ENCODE measurements at places on chromosomes 1 and 21. TPM values are rescaled to one million over a fixed set of nuclear protein-coding genes. Genes with fewer than 3 reads are reported as not detected.

DNA sequence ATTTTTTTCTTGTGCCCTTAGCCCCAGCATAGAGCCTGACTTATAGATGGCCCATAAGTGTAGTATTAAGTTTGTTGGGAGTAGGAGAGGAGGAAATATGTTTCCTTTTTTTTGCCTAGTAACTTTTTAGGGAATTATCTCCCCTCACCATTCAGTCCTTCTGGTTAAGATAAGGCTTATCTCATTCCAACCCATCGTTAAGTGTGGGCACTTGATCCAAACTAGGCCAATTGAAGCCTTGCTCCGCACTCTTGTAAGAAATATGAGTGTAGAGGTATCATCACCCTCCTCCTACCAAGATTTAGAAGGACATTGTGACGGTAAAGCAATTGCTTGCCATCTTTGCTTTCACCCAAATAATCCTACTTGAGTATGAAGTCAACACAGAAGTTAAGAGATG is 8.8 kb upstream of the FGGY start:
- H3K27me3 ChIP-seq = no peaks in the 10 kb centered on the region
- H3K4me1 ChIP-seq = no peaks in the 10 kb centered on the region
- DNase-seq = no peak
- no peak overlapping the region for H3K4me3 ChIP-seq

GRCh38 chr1:170583186-170583585 is 51.2 kb downstream of the GORAB start:
- no peak overlapping the region for H3K4me3 ChIP-seq
- DNase-seq = no peak
- no peaks in the 10 kb centered on the region for H3K36me3 ChIP-seq
- no peaks in the 10 kb centered on the region for H3K27me3 ChIP-seq

DNA sequence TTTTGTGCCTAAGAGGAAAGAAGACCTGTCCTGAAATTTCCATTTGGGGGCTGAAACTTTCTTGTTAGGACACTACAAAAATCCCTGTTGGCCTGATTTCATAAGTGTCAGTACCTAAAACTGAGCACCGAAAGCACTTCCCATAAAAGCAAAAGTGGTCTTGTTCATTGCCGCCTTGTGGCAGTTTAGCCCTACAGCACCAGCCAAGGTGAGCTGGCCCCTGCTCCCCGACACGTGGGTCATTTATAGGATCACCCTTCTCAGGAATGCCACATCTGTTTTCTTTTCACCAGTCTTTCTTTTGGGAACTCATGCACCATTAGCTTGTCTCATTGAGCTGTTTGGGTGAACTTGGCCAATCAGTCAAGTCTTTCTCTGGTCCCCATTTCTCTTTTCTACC is 155.8 kb upstream of the KAZN start:
- H3K27ac ChIP-seq = no peak overlapping the region
- H3K27me3 ChIP-seq = no peaks in the 10 kb centered on the region
- H3K4me3 ChIP-seq = no peak overlapping the region
- no peak for DNase-seq
- no peaks in the 10 kb centered on the region for H3K4me1 ChIP-seq

DNA sequence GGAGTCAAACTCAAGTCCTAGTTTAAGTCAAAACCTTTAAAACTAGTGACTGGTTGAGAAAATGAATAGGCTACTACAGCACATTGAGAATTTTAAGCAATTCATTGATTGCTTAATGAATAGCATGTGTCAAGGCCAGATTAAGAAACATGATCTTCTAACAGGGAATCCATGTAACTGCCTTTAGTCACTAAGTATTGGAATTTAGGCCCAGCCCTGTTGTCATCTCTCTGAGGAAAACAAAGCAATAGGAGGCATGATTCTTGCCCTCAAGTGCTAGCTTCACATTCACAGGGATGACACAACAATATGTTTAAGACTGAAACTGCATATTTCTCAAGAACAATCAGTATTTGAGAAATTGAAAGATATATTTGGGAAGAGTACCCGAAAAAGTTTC is 70.0 kb upstream of the PTGS2 start:
- no peaks in the 10 kb centered on the region for H3K27me3 ChIP-seq
- no peaks in the 10 kb centered on the region for H3K4me1 ChIP-seq
- DNase-seq = no peak
- H3K27ac ChIP-seq = no peak overlapping the region

GRCh38 chr1:93723110-93723509 is 41.5 kb upstream of the BCAR3 start:
- no peak for DNase-seq
- no peaks in the 10 kb centered on the region for H3K27me3 ChIP-seq
- no peaks in the 10 kb centered on the region for H3K4me1 ChIP-seq
- no peak overlapping the region for H3K27ac ChIP-seq

- no peak overlapping the region for H3K27ac ChIP-seq
- no peaks in the 10 kb centered on the region for H3K4me1 ChIP-seq
- no peaks in the 10 kb centered on the region for H3K27me3 ChIP-seq
These were observed 42.8 kb upstream of the KRTAP11-1 start for GRCh38 chr21:30924146-30924700.

DNA sequence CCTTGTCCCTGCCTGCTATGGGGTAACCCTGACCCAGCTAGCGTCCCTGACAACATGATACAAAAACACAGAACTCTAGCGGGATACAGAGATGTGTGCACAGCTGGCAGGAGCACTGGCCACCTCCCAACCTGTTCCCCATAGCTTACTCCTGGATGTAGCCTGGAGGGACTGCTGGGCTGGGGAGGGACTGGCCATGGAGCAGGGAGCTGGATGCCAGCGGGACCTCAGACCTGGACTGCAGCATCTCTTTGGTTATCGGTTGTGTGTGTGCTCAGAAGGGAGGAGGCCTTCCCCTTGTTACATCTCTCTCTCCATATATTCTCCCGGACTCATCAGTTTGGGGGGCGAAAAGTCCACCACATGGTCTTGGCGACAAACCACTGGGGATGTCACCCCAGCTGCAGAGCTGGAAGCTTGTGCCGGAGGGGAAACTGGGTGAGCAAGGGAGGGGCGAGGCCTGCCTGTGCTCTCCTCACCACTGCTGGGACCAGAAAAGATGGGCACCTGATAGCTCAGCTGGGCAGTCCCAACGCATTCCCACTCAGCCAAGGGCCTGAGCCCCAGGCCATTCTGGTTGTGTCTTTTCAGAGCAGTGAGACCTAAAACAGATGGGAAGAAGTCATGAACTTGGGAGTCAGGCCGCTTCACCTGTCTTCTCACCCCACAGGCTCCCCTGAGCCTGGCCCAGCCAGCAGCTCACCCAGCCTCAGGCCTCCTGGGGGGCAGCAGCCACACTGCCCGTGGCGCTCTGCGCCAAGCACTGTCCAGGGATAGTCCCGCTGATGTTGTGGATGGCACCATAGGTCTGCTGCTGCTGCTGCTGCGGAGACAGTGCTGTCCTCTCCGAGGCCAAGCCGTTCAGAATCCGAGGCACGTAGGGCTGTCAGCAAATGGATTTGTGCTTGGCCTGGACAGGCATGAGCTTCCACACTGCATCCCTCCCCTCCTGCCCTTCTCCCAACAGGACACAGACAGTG is 35.6 kb downstream of the TMEM63A start:
- peaks cover 40% of the 10 kb centered on the region for H3K4me1 ChIP-seq
- no peak overlapping the region for H3K4me3 ChIP-seq
- H3K27ac ChIP-seq = no peak overlapping the region
- DNase-seq = no peak

DNA sequence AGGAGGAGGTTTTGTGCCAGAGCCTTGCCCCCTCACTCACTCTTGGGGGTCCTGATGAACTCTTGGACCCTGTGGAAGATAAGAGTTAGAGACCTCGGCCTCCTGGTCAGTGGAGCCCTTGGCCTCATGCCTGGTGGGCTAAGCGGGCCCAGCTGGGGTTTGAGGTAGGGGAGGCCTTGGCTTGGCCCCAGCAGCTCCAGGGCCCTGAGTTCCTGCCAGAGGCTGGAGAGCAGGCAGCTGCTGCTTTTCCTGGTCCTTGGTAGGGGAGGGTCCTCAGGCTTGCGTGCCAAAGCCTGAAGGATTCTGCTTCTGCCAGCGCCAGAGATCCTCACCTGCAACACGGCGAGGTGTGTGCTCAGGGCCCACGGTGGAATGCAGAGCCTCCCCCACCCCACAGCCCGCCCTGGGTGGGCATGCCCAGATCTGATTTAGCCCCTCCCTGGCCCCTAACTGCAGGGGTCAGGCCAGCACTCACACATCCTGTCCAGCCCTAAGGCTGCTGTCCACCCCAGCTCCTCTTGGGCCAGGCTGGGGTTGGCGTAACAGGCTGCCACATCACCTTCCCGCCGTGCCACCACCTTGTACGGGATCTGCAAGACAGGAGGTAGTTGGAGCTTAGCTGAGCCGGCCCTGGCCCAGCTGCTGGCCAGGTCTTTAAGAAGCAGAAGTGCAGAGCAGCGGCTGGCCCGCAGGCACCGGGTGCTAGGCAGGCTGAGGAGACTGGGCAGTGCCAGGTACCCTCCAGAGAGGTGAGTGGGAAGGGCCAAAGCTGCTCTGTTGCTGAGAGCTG is 4.7 kb downstream of the GALE start:
- H3K27ac ChIP-seq = no peak overlapping the region
- no peak overlapping the region for H3K4me3 ChIP-seq
- H3K27me3 ChIP-seq = no peaks in the 10 kb centered on the region

DNA sequence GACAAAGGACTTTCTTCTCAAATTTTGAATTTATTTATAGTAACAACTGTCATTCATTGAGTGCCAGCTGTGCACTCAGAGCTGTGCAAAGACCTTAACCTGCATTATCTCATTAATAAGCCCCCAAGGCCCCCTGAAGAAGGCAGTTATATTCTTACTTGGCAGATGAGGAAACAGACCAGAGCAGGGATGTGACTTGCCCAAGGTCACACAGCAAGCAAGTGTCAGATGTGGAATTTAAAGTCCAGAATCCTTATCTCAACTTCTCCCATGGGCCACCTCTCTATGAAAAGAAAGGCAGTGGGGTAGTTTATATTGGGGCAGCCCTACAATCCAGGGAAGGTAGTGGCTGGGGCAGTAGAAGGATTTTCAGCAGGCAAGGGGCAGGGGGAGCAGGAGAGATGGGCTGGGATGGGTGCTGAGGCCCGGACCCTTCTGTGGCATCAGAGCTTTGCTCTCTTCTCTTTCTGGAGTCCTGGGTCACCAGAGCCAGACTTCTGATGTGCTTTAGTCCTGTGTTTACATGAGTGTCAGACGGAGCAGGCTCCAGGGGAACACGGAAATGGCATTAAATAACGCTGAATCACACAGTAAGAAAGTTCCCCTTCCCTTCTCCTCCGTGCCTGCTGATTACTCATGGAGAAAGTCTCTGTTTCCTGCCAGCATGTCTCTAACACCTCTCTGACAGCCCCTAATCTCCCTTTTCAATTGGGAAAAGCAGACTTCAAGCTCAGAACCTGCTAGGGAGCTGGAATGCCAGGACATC is 39.5 kb downstream of the EPHB2 start:
- H3K36me3 ChIP-seq = no peaks in the 10 kb centered on the region
- peak; percentile 21 for DNase-seq
- no peak overlapping the region for H3K4me3 ChIP-seq
- no peaks in the 10 kb centered on the region for H3K27me3 ChIP-seq
- peak overlapping the region; percentile 58 for H3K27ac ChIP-seq

- peaks cover 16% of the 10 kb centered on the region for H3K4me1 ChIP-seq
- no peaks in the 10 kb centered on the region for H3K36me3 ChIP-seq
These were observed 98.2 kb downstream of the NEK7 start for GRCh38 chr1:198254948-198255347.

GRCh38 chr1:205813755-205814058 is 709 bp upstream of the SLC41A1 start:
- no peak overlapping the region for H3K27ac ChIP-seq
- H3K36me3 ChIP-seq = no peaks in the 10 kb centered on the region
- H3K4me1 ChIP-seq = peaks cover 6% of the 10 kb centered on the region
- peaks cover 2% of the 10 kb centered on the region for H3K27me3 ChIP-seq
- DNase-seq = no peak
- peak overlapping the region; percentile 63 for H3K4me3 ChIP-seq

Gene GREM2
- polyA plus RNA-seq = not detected
